C1 segment of cervical spinal cord (tissue), 14 donors: ENCODE measurements at places on chromosomes 16 and 17.

GRCh38 chr16:9316008-9316407 is 224.6 kb downstream of the HAPSTR1 start:
- no peak for DNase-seq

GRCh38 chr17:57569853-57570252 is 175.2 kb downstream of the CCDC182 start:
- DNase-seq, result no peak

- no peak for DNase-seq
Measured at GRCh38 chr17:72811976-72812687, 280.4 kb downstream of the SLC39A11 start.

- no peak for DNase-seq
Measured at GRCh38 chr17:82095777-82096708, 2.0 kb downstream of the FASN start.

DNA sequence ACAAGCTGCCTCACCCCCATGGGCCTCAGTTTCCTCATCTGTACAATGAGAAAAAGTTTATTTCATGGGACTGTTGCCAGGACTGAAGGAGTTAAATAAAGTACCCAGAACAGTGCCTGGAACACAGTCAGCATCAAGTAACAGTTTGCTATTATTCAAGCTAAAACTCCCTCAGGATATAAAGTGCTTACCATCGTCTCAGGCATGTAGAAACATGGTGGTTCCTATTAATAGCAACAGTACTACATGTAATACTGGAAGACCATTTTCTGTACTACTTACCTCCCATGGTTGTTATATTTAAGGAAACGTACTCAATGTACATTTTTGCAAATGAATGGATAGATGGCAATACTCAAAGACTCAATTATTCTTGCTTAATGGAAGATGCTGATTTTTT is 93.4 kb downstream of the NCOR1 start:
- no peak for DNase-seq

DNA sequence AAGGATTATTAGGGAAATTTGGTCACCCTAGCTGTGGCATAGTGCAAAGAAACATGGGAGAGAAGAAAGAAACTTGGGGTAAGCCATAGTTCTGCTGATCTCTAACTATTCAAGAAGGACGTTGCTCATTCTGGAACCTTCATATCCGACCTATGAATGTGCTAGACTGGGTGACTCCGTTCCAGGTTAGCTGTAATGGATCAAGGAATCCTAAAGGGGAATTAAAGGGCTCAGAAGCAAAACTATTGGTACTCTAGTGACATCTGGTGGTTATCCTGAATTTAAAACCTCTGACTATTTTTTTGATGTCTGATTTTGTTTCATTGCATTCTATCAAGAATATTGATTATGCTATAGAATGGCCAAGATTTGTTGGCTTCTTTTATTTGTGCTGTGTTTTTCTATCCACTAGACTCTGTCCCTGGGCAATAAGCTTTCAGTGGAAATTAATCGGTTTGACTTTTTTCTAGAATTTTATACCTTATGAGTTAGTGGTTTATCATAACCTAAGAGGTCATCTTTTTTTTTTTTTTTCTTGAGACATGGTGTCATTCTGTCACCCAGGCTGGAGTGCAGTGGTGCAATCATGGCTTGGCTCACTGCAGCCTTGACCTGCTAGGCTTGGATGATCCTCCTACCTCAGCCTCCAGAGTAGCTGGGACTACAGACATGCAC is 19.5 kb downstream of the PCTP start:
- no peak for DNase-seq

DNA sequence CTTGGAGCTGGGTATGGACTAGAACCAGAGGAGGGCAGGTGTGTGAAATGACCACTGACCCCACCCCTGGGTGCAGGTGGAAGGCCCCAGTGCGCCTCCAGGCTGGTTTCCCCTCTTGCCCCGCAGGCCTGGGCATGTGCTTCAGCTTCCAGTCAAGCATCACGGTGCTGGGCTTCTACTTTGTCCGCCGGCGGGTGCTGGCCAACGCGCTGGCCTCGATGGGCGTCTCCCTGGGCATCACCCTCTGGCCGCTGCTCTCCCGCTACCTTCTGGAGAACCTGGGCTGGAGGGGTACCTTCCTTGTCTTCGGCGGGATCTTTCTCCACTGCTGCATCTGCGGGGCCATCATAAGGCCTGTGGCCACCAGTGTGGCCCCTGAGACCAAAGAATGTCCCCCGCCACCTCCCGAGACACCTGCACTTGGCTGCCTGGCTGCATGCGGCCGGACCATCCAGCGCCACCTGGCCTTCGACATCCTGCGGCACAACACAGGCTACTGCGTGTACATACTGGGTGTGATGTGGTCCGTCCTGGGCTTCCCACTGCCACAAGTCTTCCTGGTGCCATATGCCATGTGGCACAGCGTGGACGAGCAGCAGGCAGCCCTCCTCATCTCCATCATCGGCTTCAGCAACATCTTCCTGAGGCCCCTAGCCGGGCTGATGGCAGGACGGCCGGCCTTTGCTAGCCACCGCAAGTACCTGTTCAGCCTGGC is 9.7 kb upstream of the ARMC7 start:
- no peak for DNase-seq
